ENCODE measurements at places on chromosomes 7 and 10.

- no peak for DNase-seq
Measured at GRCh38 chr7:69654381-69654780, 56.1 kb downstream of the AUTS2 start.

DNA sequence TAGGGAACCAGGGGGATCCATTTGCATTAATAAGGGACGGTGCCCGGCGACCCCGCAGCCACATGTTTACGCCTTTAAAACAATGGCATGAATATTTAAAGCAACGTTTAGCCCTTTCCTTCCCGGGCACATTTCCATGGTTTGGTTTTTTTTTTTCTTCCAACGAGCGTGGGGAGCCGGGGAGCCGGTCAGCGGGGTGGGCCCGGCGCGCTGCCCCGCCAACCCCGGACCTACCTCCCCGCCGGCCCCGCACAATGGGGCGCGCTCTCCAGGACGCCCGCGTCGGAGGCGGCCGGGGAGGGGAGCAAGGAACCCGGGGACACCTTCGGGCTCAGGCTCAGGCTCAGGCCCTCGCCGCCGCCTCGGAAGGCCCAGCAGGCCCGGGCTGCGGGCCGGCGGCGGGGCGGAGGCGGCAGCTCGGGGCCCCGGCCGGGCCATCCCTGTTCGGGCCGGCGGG is 1.0 kb downstream of the SEPHS1 start:
- no peak for DNase-seq

- no peak for DNase-seq
Measured at GRCh38 chr7:140883378-140883777, 41.4 kb downstream of the BRAF start.

DNA sequence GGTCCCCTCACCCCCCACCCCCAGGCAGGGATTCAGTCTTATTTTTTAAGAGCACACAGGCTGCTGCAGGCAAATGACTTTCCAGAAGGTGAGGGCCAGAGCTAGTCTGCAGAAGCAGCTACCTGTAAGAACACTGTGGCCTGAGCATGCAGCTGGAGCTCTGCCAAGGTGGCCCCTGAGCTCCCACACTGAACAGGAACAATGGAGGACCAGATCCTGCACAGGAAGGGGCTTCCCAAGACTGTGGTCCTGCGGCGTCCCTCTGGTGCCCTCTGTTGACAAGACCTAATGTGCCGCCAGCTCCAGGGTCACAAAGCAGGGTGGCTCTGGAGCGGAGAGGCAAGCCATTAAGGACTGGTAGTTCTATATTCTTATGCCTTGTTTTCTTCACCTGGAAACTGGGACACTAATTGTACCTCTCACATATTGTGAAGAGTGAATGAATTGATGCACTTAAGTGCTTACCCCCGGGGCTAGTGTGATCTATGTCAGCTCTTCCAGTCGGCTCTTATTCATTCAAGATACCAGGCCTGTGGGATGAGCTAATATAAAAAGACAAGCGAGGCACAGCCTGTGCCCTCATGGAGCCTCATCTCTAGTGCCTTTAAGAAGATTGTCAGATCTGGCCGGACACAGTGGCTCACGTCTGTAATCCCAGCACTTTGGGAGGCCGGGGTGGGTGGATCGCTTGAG is 8.0 kb upstream of the BEND7 start:
- no peak for DNase-seq

DNA sequence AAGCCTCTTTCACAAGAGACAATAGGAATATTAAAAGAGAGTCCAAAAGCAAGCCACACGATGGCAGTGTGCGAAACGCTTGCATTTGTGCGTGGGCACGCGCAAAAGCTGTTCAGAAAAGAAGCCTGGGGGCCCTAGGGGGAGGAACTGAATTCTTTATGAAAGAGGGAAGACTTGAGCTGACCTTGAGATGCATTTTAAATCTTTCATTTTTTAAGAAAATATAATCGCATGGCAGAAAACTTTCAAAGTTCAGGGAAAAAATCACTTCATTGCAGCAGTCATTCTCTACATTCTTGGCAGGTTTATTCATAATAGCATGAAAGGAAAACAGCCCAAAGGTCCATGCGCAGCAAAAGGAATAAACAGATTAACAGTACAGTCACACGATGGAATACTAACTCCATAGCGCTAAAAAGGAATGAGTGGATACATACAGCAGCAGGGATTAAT is 206.5 kb upstream of the PRKCQ start:
- DNase-seq: no peak

DNA sequence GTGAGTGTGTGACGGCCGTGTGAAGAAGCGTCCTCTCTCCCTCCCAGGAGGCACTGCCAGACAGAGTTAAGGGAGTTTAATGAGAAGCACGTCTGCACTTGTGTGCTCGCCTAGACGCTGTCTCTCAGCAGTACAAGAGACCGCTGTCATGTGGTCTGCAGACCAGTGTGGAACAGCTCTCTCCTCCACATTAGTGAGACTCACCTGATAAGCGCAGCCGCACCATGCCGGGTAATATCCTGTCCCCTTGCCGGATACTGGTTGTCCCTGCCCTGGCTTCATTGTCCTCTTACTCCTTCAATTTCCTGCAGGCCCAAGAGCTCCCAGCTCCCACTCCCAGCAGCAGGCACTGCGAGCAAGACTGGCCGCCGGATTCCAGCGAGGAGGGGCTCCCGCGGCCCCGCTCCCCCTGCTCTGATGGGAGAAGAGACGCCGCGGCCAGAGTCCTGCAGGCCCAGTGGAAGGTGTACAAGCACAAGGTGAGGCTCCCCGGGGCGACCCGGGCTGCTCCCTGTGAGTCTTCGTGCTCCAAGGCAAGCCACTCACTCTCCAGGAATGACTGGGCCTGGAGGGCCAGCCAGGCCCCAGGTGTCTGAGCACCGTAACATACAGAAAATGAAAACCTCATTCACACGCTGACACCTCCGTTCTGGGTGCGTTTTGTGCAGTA is 33.5 kb upstream of the TTYH3 start:
- no peak for DNase-seq

DNA sequence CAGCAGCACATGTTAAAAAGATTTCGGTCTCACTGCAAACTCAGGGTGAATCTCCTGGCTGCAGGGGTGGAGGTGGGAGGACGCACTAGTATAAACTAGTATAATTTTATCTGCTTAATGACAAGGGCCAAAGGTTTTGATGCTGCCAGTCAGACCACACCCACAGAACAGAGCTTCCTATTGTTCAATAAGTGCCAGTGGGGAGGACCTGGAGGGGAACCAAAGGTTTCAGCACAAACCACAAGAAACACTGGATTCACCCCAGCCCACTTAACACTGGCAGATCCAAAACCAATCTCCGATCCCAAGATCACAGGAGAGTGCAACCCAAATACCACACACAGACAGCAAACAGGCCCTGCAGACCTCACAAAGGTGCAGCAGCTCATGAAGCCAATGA is 6.6 kb downstream of the VOPP1 start:
- DNase-seq: no peak

- no peak for DNase-seq
Measured at GRCh38 chr7:128735436-128735835, 3.7 kb upstream of the CALU start.

GRCh38 chr7:11751807-11752389 is 80.1 kb downstream of the THSD7A start:
- DNase-seq: no peak

DNA sequence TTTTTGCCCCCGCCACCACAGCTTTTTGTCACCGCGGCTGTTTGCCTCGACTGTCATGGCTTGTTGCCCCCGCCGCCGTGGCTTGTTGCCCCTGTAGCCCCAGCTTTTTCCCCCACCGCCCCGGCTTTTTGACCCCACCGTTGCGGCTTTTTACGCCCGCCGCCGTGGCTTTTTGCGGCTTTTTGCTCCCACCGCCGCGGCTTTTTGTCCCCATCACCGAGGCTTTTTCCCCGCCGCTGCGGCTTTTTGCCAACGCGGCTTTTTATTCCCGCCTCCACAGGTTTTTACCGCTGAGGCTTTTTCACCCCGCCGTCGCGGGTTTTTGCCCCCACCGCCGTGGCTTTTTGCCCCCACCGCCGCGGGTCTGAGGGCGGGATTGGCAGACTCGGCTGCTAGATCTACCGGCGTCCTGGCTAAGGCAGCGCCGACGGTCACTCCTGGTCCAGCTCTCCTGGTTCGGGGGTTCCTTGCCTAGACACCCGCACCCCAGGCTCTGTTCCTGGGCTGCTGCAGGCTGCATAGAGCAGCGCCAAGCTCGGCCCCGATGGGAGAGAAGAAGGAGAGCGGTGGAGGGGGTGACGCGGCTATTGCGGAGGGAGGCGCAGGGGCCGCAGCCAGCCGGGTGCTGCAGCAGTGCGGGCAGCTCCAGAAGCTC is 637.7 kb downstream of the ZNF716 start:
- no peak for DNase-seq

GRCh38 chr10:63770523-63770922 is 249.3 kb downstream of the REEP3 start:
- no peak for DNase-seq

Measured in activated CD8-positive, alpha-beta memory T cell treated with anti-CD3 and anti-CD28 coated beads for 1 hour (primary cell).